ENCODE measurements at places on chromosomes 16 and 17. TPM values are rescaled to one million over a fixed set of nuclear protein-coding genes. Genes with fewer than 3 reads are reported as not detected.

DNA sequence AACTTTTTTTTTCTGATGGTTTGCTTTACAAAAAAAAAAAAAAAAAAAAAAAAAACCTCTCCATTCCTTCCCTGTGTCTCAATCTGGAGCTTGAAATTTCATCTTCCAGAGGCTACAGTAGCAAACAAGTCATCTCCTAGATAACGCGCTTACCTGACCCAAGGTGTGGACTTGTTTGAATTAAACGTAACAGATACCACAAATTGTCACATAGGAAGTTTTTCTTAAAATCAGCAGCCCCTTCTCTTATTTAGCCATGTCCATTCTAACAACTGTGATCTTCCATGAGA lies 2.0 kb downstream of the STAT5B start:
- no peak for DNase-seq

The TP53I13 gene
- total RNA-seq = 31.2 TPM

GRCh38 chr17:77375917-77376651 lies 235.3 kb downstream of the SEC14L1 start:
- peak; percentile 78 for DNase-seq

- peak; percentile 94 for DNase-seq
Measured at GRCh38 chr17:78879635-78880186, 23.3 kb downstream of the CEP295NL start.

The ZNF385C gene
- not detected for total RNA-seq

The GPR139 gene
- total RNA-seq = not detected

The KRT20 gene
- total RNA-seq = not detected

The MPV17L gene
- 13.9 TPM for total RNA-seq

DNA sequence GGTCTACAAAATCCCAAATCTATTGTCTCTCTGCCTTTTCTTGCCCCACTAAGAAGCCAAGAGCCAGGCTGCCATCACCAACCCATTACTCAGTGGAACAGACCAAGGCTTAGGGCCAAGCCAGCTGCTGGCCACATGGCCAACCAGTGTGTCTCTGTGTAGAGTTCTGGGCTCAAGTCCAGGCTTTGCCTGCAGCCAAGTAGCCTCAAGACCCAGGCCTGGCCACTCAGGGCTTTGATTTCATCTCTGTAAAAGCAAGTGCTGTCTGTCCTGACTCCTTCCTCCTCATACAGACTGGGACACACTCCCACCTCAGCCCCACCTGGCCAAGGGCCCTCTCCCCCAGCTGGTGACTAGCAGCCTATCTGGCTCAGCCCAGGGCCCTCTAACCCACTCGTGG lies 14.6 kb downstream of the SREBF1 start:
- DNase-seq = peak; percentile 94

The CSH2 gene
- not detected for total RNA-seq

The UNK gene
- total RNA-seq = 29.6 TPM

The PIGW gene
- 1.7 TPM for total RNA-seq

The PPP1R27 gene
- not detected for total RNA-seq

GRCh38 chr17:48048384-48049126 lies 396 bp downstream of the NFE2L1 start:
- peak; percentile 97 for DNase-seq

DNA sequence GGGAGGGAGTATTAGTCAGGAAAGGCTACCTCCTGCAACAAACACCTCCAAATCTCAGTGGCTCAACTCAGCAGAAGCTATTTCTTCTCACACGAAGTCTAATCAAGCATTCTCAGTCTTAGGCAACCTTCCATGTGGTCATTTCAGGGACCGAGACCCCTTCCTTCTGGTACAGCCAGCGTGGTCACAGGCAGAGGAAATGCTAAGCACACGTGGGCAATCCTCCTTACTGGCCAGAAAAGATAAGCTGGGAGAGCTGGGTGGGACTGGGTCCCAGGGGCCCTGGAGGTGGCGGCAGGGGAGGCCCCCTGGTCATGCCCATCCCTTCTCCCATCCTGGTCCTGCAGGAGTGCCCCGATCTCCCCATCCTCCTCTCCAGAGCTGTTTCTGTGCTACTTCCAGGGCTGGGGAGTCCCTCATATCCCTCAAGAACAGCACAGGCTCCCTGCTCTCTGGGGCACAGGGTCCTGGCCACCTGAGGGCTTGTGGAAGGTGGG lies 5.7 kb upstream of the CX3CL1 start:
- DNase-seq = no peak

The CDH1 gene
- total RNA-seq = 0.14 TPM

DNA sequence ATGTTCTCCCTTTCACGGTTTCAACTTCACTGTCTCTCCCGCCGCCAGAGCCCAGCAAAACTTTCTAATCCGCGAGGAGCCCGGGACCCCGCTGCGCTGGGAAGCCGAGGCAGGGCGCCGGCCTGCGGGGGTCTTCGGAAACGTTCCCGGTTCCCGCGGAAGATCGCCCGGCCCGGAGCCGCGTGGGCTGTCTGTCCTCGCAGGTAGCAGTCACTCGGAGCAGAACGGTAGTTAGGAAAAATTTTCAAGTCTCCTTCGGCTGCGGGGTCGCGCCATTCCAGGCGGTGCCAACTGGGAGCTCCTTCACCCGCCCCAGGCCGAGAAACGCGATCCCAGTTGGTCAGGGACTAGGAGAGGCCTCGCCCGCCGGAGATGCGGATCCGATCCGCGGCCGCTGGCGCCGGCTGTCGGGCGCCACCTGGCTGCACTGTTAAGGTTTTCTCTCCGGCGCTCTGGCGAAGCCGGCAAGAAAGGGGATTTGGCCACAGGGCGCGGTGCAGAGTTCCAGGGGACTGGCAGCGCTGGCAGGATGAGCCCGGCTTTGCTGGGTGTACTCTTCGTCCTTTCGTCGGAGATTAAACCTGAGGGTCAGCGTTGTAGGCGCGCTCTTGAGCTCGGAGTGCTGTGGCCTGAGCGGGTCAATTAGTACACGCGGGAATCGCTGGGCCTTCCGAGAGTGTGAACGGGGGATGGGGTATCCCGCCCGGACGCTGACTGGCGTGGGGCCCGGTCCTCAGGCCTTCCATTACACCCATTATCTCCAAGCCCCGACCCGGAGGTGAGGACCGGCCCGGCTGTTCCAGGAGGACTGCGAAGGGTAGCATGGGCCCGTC lies 135.4 kb downstream of the KCNJ12 start:
- DNase-seq = peak; percentile 91

The ZNF469 gene
- 0.68 TPM for total RNA-seq
